ENCODE measurements at places on chromosomes 1 and 21.

DNA sequence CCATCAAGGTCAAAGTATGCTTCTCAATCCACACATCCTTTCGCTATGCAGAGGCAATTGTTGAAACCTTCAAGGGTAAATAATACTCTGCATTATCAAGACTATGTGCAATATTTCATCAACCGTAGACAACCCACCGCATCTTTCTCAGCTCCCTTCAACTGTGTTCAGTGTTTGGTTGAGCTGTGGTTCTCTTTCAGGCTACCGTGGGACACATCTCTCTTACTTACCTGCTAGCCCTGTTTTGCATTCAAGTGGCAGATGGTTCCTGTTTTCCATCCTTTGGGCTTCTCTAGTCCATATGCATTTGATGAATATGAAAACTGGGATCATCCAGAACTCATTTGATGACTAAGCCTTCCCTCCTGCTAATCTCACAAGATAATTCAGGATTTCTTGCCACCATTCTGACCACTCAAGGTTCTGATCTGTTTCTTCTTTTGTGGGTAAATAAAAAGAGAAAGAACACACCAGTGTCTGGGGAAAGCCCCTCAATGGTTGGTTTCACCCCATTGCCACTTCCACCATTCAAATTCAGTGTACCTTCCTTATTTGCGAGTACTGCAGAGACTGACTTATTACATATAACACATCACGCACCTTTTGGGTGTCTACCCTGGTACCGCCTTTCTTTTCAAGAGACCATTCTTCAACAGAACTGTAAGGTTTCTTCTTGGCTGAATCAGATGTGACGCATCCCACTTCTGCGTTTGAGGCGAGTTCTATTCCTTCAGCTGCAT lies 61.7 kb downstream of the BACE2 start:
- DNase-seq, result no peak

DNA sequence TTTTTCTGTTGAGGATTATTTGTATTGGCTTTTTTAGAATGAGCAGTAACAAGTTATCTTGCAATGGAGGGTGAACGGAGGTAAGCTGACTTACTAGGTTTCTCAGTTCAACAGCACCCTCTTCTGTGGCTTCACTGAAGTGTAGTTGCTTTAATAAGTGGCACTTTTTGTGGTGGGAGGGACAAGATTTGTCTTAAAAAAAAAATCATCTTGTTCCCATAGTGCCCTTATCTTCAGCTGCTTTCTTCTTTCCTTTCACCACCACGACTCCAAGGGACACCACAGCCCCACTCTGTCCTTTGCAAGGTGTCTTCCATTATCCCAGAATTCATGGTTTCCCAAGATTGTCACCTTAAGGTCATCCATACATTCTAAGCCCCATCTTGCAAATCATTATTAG lies 92.9 kb downstream of the PIGK start:
- DNase-seq, result no peak

DNA sequence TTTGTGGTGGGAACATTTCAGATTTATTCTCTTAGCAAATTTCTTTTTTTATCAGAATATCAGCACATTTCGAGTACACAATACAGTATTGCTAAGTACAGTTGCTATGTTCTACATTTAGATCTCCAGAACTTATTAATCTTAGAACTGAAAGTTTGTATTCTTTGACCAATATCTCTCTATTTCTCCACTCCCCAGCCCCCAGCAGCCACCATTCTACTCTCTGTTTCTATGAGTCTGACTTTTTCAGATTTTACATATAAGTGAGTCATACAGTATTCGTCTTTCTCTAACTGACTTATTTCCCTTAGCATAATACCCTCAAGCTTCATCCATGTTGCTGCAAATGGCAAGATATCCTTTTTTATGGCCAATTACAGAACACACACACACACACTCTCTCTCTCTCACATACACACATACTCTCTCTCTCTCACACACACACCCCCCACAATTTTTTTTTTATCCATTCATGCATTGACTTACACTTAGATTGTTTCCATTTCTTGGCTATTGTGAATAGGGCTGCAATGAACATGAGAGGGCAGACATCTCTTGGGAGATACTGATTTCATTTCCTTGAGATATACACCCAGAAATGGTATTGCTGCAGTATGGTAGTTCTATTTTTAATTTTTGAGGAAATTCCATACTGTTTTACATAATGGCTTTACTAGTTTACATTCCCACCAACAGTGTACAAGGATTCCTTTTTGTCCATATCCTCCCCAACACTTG lies 15.7 kb downstream of the RPTN start:
- no peak for DNase-seq

- no peak for DNase-seq
Observed at GRCh38 chr1:150968491-150968890, 6.1 kb downstream of the CERS2 start.

DNA sequence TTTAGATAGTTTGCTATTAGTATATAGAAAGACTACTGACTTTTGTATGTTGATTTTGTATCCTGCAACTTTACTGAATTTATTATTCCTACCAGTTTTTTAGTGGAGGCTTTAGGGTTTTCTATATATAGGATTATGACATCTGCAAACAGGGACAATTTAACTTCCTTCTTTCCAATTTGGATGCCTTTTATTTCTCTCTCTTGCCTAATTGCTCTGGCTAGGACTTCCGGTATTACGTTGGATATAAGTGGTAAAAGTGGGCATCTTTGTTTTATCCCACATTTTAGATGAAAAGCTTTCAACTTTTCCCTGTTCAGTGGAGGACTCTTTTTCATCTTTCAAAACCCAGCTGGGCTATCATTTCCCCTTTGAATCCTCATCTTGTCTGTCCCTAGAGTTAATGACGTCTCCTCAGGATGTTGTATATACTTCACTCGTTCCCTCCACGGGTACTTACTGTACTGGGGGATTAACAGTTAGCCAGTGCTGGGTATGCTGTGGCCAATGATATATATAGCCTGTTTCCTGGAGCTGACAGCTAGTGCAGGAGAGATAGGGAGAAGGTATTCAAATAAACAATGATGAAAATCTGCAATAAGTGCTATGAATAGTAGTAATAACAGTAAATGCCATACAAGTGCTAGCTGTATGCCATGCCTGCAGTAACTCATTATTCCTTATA lies 9.8 kb downstream of the ACOT11 start:
- no peak for DNase-seq

- DNase-seq, result no peak
Observed at GRCh38 chr1:87208931-87209330, 119.7 kb upstream of the LMO4 start.

- DNase-seq, result no peak
Observed at GRCh38 chr1:109392788-109393616, 4.7 kb downstream of the SORT1 start.

DNA sequence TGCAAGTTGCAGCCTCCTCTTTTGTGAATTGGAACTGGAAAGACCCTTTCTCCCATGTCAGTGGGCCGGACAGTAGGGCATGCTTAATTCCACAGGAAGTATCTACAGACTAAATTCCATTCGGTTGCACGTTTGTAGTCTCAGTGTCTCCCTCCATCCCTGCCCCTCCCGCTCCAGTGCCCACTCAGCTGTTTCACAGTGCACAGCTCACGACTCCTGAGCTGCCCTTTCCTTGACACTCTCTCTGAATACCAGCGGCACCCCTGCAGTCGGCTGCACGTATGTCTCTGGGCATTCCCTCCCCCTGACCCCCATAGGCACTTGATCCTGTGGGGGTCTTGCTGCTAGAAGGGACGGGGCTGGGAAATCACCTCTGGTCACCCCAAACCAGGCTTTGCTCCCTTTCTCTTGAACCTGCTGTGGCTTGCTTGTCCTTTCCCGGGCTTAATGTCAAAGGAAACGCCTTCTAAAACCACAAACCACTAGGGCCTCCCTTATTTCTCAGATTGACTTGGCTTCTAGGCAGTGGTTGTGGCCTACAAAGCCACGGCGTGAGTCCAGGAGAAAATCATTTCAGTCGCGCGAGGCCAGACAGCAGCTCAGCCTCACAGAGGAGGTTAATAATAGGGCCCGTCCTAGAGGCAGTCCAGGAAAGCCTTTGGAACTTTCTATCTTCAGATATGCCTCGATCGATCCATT lies 365.3 kb upstream of the PROX1 start:
- DNase-seq, result no peak

DNA sequence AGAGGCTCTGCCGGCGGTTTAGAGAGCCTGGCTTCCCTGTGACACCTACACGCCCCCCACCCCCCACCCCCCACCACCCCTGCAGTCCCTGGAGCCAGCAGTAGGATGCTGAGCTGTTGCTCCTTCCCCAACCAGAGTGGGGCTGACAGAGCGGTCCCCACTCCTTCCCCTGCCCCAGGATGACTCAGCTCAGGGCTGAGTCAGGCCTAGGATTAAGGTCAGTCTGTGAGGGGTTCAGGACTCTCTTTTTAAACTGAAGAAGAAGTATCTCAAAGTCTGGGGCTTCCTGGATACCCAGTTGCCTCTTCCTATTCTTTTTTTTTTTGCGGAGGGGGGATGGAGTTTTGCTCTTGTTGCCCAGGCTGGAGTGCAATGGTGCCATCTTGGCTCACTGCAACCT lies 19.1 kb downstream of the DMBX1 start:
- DNase-seq, result no peak

DNA sequence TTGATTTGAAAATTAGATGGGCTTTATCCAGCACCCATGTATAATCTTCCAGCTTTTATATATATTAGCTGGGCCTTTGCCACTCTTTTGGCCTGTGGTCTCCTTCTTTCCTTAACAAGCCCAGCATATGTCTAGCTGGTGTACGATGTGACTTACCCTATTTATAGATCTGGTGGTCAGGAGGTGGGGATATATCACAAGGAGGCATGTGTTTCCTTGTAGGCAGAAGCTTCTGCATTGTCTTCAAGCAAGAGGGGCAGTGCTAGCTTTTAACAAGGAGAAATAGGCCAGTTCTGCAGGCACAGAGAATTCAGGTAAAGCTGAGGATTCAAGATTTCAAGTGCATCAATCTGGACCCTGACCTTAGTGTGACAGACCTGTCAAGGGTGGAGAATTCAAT lies 38.0 kb upstream of the DNASE2B start:
- DNase-seq, result no peak

- DNase-seq, result no peak
Observed at GRCh38 chr1:228765168-228765946, 30.1 kb downstream of the RHOU start.

GRCh38 chr1:158035014-158035413 lies 41.6 kb downstream of the KIRREL1 start:
- DNase-seq, result no peak

DNA sequence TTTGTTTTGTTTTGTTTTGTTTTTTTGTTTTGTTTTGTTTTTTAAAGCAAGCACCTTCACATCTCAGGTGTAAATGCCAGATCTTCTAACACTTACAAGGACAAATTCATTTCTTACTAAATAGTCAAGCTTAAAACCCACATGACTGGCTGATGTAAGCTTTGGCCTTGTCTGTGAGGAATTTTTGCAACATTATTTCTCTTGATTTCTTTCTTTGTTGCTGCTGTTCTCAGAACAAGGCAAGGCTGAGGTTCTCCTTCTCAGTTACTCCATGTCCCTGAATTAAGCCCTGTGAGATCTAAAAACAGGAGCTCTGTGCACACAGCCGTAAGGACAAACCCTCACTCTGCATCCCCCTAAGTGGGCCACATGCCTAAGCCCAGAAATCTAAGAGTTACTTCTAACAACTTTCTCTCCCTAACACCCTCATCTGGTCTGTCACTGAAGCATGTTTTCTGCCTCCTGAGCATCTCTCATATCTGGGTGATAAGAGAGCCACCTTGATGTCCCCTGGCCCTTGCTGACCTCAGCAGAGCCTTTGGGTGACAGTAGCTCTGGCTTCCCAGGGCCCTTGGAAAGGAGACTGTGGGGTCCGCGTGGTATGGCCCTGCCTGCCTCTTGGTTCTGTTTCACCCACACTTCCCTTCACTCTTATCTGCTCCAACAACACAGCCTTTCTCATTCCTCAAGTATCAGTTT lies 81.2 kb upstream of the HOOK1 start:
- DNase-seq, result no peak

DNA sequence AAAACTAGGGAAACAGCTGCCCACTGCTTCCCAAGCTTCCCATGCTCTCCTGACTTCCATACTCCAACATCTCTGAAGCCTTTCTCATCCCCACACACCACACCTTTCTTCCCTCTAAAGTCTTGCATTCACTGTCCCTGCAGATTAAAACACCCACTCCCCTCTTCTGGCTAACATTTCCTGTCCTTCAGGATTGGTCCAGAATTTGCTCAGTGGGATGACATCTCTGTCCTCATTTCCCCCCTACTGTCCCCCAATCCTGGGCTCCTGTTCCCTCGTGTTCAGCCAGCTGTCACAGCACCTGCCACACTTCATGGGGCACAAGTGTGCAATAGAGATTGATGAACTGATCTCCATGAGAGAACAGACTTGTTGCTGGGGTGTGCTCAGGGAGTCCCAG lies 82.7 kb downstream of the KCND3 start:
- DNase-seq, result no peak

- DNase-seq, result no peak
Observed at GRCh38 chr1:159318784-159319551, 16.8 kb downstream of the FCER1A start.

Measured in right renal cortex interstitium (tissue), 3 donors.